ENCODE measurements at places on chromosomes 7 and 10.

DNA sequence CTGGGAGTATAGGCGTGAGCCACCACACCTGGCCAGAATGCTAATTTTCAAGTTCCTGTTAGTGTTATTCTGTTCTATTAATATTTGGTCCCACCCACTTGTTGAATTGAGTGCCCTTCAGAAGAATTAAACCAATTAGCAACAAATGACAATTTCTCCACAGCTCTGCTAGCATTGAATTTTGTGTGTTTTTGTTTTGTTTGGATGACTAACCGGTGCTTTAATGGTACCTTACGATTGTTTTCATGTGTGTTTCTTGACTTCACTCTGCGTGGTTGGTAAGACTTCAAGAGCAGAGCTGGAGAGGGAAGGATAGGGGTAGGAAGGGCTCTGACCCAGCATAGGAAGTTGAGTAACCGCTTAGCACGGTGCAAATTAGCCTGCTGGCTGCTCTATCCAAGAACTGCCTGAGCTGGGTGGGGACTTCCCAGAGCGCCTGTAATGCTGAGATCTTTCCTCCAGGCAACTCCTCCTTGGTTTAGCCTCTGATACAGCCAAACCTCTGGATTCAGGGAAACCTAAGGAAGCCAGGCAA is 4.6 kb downstream of the ARPC1B start:
- no peak for DNase-seq

GRCh38 chr7:29033584-29033983 is 75.5 kb upstream of the TRIL start:
- DNase-seq = no peak

- no peak for DNase-seq
Observed at GRCh38 chr10:121914661-121915060, 13.2 kb downstream of the ATE1 start.

DNA sequence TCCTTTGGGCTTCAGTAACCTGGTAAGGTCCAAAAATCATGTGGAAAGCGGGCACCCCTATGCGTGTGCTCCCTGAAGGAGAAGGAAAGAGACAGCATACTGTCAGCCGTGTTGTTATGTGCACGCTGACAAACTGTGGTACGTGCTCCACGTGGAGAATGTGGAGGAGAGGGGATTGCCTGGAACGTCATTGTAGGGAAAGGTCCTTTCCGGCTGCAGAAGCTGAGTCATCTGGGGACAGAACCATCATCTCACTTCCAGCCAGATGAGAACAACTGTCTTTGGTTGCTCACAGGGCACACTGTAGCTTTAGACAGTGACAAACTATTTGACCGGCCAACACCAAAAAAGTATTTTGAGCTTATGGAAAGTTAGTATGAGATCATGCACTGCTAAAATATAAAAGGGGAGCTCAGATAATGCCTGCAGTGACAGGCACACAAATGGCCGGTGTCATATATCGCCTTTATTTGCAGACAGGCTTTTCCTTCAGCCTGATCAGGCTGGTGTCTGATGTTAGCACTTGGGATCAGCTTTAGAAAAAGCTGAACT is 38.8 kb upstream of the GRB10 start:
- DNase-seq = no peak

- no peak for DNase-seq
Observed at GRCh38 chr7:78203042-78203720, 404.6 kb downstream of the PHTF2 start.

GRCh38 chr7:129914536-129915272 is 38.1 kb downstream of the UBE2H start:
- no peak for DNase-seq

GRCh38 chr7:15821484-15822427 is 135.3 kb upstream of the MEOX2 start:
- no peak for DNase-seq

GRCh38 chr10:5305374-5305773 is 59.4 kb upstream of the UCN3 start:
- no peak for DNase-seq

GRCh38 chr7:84040355-84040754 is 154.2 kb downstream of the SEMA3A start:
- no peak for DNase-seq

- no peak for DNase-seq
Observed at GRCh38 chr10:118116715-118117449, 70.1 kb upstream of the RAB11FIP2 start.

- no peak for DNase-seq
Observed at GRCh38 chr10:94349327-94349726, 13.4 kb downstream of the NOC3L start.

DNA sequence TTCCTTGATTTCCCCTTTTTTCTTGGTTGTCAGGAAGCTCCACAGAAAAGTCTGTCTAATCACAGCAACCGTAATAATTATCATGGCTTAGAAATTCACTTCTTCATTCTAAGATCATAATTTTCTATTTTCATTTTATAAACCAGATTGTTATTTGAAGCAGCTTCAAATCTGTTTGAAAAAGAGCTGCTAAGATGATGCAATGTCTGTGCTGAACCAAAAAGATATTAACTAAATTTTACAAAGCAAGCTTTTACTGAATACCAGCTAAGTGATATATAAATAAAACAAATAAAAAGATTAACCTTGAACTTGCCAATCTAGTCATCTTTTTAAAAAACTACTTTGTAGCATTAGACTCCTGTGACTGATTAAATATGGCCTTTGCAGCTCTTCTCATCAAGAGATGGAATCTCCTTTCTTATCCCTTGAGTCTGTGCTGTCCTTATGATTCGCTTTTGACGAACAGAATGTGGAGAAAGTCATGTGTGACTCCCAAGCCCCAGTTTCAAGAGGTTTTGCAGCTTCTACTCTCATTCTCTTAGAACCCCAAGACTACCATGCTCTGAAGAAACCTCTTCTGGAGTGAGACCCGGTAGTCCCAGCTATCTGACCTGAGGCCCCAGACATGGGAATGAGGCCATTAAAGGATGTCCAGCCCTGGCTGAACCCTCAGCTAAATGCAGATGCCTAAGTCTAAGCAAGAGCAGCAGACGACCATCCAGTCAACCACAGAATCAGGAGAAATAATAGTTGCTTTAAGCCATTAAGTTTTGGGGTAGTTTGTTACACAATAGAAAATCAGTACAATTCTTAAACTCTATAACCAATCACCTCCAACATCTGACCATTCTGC is 14.4 kb downstream of the NAMPT start:
- no peak for DNase-seq

GRCh38 chr10:125828311-125828710 is 5.0 kb downstream of the BCCIP start:
- no peak for DNase-seq

- DNase-seq = no peak
Observed at GRCh38 chr10:90675621-90676020, 182.2 kb downstream of the HTR7 start.

- no peak for DNase-seq
Observed at GRCh38 chr7:92641921-92642511, 51.8 kb upstream of the FAM133B start.

DNA sequence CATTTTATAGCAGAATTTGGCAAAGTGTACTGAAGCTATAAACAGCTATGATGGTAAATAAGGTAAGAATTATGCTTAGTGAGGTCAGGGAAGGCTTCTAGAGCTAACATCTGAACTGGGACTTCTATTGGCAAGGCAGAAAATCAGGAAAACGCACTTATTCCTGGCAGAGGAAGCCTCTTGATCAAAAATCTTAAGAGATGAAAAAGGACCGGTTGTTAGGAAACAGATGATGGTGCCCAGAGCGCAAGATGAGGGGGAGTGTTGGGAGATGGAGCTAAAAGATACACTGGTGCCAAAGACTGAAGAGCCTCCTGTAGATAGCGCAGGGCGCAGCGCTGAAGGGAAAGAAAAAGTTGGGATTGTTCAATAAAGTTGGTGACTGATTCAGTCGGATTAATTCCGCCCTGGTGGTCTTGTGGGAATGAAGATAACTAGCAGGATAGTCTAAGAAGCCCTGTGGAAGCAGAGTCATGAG is 550 bp upstream of the CALU start:
- no peak for DNase-seq

DNA sequence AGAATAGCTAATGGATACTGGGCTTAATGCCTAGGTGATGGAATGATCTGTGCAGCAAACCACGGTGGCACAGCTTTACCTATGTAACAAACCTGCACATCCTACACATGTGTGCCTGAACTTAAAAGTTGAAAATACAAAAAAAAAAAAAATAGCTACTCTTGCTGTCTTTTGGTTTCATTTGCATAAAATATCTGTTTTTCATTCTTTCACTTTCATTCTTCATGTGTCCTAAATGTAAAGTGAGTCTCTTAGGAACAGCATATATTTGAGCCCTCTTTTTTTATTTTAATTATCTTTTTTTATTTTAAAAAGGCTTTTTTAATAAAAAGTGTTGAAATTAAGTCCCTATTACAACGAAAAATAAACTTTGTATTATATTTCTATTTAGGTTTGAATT is 836.1 kb upstream of the KCND2 start:
- DNase-seq = no peak

GRCh38 chr7:87797798-87798403 is 78.3 kb downstream of the SLC25A40 start:
- DNase-seq = no peak

DNA sequence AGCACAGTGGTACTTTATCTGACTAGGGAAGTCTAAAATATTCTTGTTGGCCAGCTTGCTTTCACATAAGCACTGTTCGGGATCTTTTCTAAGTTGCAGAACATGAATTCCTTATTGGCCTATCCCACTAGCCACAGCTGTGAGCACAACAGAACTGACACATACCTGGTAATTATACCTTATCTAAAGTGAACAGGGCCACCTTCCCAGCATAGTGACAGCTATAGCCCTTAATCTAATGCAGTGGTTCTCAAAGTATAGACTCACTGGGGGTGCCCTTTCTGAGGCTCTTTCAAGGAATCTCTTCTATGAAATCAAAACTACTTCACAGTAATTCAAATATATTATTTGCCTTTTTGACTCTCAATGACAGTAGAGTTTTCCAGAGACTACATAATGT is 184.7 kb upstream of the KAT6B start:
- no peak for DNase-seq

DNA sequence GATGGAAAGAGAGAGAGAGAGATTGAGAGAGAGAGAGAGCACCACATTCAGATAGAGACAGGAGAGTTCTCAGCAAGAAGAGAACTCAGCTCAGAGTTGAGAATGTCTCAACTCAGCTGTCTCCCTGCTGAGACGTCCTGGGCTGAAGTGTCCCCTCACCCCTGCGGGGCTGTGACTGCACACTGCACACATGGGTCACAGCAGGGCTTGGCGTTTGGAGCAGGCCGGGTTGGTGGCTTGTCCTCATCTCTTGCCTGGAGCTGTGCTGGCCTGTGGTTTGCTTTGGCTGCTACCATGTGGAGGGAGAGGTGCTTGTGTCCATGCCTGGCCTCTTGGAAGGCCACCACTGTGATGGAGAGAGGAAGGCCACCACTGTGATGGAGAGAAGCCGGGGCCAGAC is 167.9 kb downstream of the RNF216 start:
- no peak for DNase-seq

DNA sequence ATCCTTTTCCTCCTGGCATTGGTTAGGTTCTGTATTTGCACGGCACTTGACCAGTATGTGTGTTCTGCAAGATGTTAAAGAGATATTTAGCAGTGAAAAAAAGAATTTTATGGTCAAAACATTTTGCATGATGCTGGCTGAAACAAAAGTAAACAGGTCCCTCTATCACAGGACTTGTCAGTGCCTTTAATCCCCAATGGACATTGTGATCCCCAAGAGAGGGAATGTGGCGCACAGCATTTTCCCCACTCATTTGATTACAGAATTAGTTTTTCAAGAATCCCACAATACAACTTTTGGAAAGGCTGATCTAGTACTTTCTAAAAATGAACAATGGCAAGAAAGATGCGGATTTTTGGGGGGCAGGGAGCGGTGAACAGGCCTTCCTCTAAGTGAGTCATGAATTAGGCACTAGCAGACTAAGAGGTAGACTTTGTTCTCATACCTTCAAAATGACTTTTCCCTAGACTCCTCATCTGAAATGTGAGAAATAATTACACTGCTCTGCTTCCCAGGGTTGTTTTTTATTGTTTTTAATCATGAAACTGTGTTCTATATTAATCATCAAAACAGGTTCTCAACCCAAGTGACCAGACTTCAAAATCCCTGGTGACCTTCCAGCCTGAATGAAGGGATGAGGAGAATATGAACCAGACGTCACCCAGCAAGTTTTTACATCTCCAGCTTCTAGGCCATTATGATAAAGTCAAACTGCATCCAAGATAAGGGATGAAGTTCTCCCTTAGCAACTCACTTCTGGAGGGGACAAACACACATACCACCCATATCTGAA is 8.6 kb downstream of the FBXW4 start:
- DNase-seq = no peak

DNA sequence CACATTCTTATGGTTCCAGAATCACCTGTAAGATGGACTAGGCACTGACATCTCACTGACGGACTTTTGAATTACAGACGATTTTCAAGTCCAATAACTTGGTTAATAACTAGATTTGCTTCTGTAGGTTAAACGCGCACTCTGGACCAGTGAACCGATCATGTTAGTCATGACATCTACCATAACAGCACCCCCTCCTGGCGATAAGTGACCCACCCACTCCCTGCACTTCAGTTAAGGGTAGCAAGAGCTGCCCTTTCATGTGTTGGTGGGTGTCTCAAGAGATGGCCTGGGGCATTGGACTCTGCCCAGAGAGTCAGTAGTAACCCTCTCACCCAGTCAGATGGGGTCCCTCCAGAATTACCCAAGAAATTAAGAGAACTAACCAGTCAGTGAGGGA is 12.9 kb downstream of the GRM8 start:
- no peak for DNase-seq

DNA sequence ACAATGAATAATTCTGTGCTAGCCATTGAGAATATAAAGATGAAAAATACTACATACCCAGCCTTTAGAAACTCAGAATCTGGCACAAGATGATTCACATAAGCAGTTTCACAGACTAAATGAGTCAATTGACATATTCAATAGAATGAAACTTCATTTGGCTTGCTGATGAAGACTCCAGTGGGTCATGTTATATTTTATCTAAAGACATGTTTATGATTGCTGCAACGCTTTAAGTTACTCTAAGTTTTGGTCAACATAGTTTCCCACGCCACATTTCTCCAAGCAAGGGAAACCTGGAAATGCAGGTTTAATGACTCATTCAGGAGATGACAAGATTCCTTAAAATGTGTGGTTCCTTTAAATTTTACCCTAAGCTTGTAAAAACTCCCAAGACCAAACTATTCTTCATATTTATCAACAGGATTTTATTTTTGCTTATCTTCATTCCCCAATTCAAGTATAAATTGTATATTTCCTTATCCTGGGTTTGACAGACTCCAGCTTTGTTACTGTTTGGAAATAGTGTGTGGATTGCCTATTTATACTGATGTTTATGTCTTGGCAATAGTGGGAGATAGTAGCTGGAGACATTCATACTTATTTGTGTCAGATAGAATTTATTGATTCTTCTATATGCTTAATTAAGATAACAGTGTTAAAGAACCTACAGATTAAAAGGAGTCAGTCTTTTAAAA is 6.6 kb downstream of the SEMA3A start:
- no peak for DNase-seq

- DNase-seq = no peak
Observed at GRCh38 chr10:20658158-20658557, 239.0 kb downstream of the NEBL start.
